ENCODE measurements at places on chromosomes 6 and 20.

DNA sequence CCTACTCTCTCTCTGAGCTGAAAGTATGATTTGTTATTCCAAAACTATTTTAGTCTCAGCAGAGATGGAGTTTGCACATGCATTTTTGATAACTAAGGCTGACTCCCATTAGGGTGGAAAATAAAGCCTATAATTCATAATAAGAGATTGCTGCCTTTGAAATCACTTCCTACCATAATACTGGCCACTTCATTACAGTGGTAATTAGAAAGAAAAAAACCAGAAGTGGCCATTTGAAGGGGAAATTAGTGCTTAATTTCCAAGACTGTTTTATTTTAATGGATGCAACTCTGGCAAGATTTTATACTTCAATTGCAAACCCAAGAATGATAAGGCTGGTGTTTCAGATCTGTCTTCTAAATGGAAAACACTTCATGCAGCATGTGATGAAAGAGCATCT, 43.4 kb downstream of the SLC35B3 start:
- DNase-seq = no peak

DNA sequence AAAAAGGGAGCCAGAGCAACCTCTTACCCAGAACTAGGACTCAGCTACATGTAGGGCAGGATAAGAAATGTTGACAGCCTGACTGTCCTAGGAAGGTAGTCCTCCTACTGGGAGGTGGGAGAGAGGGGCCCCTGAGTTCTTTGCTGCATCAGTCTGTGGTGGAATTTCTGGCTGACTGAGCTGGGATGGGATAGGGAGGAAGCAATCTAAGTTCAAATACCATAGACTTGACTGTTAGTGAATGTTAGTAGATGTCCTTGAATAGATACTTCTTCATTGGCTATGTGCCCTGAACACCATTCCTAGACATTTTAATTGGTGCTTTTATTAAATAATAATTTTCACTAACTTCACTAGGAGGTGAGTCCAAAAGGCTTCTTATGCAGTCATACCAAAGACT, 1343.6 kb upstream of the CITED2 start:
- no peak for DNase-seq

DNA sequence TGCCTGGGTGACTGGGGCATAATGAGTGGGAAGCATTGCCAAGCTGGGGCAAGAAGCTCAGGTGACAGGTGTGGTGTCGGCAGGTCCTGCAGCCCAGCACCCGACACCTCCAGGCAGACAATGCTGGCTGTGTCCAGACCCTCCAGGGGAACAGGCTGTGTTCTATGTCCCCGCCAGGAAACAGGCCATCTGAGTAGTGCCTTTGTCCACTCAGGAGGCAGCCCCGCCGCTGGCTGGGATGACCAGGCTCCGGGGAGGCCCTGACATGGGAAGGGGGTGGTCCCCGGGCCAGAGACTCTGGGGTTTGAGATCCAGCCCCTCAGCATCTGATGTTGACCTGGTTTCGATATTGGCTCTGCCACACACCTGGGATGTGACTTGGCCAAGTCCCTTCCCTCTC, 28.4 kb downstream of the SNPH start:
- DNase-seq = no peak

DNA sequence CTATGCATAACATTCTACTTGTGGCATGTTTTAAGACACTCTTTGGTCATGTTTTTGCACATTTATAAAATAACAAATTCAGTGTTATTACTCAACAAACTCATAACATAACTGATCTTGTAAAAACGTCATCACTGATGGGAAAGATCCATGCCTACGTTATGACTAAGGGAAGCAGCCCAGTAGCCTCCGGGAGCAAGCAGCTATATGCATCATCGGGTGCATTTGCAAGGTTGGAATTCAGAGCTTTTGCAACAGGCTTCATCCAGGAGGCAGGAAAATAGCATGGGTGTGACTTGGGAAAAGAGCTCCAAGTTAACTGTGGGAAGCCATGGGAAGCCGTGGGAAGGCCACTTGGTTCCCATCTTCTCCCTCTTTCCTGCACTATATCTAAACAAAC, 271.6 kb upstream of the SGK1 start:
- DNase-seq = no peak

DNA sequence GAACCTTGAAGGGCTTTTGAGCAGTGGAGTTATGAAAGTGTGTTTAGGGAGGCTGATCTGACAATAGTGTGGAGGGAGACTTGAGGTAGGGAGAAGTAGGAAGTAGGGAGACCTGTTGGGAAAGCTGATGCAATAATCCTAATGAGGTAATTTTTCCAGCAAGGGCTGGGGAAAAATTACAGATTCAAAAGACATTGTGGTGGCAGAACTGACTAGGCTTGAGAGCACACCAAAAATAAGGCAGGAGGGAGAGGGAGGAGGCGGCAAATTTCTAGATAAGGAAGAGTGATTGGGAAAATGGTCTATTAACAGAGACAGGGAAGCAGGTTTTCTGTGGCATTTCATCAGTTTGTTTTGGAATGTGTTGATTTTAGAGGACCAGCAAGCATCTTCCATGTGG, 5.5 kb downstream of the PRRT1 start:
- DNase-seq = no peak

GRCh38 chr6:99013145-99013544, 65.4 kb upstream of the FBXL4 start:
- no peak for DNase-seq

DNA sequence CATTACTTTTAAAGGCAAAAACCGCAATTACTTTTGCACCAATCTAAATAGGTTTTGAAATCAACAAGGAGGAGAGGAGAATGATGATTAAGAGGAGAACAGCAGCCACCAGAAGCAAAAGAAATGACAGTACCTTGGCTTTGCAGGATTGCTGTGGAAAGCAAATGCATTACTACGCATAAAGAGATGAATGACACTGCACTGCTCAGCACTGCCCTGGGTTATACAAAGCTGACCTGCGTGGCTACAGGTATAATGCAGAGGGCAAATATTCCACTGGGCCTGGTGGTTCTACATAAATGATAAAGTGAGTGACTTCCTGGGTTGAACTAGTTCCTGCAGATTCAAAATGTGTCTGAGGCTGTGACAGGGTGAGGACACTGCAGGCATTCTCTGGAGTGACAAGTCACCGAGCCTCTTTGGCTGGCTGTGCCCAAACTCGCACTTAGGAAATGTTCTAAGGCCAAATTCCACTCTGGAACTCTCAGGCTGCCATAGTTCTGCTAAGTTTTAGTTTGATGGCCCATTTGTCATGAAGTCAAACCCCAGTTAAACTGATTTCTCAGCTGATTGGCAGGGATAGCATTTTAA, 78.6 kb downstream of the INSM1 start:
- DNase-seq = no peak

Data from activated CD8-positive, alpha-beta memory T cell treated with anti-CD3 and anti-CD28 coated beads for 4 hours (primary cell).